ENCODE measurements at places on chromosomes 4 and X. TPM values are rescaled to one million over a fixed set of nuclear protein-coding genes. Genes with fewer than 3 reads are reported as not detected.

Gene MAML3
- total RNA-seq = 0.76 TPM

- DNase-seq = no peak
- no peaks in the 10 kb centered on the region for H3K27me3 ChIP-seq
- H3K27ac ChIP-seq = no peak overlapping the region
- peaks cover 5% of the 10 kb centered on the region for H3K4me1 ChIP-seq
- H3K4me3 ChIP-seq = no peak overlapping the region
- H3K36me3 ChIP-seq = peaks cover 4% of the 10 kb centered on the region
Observed at GRCh38 chr4:78796526-78796925, 20.4 kb downstream of the BMP2K start.

DNA sequence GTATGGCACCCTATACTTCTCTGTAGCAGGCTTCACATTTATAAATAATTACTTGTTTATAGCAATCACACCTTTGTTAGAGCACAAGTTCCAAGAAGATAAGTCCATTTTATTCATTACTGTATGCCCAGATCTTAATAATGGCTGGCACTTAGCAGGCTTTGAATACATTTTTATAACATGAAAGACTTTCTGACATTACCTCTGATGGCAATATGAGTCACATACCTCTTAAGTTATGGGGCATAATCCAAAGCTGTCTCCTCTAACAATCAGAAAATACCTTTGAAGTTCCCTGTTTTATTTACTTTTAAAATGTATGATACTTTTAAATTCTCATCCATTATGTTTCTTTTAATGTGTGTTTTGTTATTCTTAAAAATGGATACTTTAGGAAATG is 12.2 kb downstream of the SCRG1 start:
- H3K4me1 ChIP-seq = no peaks in the 10 kb centered on the region
- DNase-seq = no peak
- H3K27me3 ChIP-seq = peaks cover 3% of the 10 kb centered on the region

Gene ZDHHC15
- total RNA-seq = 0.14 TPM

DNA sequence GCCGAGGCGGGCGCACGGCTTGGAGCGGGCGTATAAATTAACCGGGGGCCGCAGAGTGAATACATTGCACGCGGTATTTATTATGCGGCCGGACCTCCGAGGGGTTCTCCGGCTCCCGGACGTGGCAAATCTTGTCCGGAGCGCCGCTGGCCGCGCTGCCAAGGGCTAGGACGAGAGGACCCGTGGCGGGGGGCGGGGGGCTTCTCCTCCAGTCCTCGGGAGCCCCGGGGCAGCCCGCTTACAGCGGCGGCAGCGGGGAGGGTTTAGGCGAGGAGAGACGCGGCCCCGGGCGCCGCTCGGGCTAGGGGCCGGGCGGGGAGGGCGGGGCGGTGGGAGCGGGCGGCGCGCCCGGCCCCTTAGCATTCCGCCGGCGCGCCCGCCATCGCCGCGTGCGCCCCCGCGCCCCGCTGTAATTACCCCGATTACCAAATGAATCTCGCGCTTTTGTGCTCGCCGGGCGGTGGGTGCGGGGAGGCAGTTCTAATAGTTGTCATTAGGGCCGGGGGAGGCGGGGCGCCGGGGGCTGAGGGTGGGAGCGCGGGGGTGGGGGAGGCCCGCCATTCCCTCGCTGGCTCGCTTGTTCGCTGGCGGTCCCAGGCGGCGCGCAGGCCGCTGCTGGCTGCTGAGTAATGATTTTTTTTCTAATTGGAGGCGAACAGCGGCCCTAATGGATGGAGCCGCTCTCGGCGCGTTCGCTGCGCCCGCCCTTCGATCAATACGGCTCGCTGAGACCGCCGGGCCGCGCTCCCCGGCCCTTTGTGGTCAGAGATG is 276.6 kb downstream of the BCOR start:
- peaks cover 21% of the 10 kb centered on the region for H3K4me1 ChIP-seq
- no peaks in the 10 kb centered on the region for H3K27me3 ChIP-seq
- DNase-seq = peak; percentile 32
- H3K27ac ChIP-seq = no peak overlapping the region
- peak overlapping the region; percentile 16 for H3K4me3 ChIP-seq

GRCh38 chrX:18674417-18674787 is 2.5 kb upstream of the RS1 start:
- H3K36me3 ChIP-seq = no peaks in the 10 kb centered on the region
- H3K27me3 ChIP-seq = no peaks in the 10 kb centered on the region
- H3K27ac ChIP-seq = peak overlapping the region; percentile 67
- DNase-seq = peak; percentile 34
- no peaks in the 10 kb centered on the region for H3K4me1 ChIP-seq

DNA sequence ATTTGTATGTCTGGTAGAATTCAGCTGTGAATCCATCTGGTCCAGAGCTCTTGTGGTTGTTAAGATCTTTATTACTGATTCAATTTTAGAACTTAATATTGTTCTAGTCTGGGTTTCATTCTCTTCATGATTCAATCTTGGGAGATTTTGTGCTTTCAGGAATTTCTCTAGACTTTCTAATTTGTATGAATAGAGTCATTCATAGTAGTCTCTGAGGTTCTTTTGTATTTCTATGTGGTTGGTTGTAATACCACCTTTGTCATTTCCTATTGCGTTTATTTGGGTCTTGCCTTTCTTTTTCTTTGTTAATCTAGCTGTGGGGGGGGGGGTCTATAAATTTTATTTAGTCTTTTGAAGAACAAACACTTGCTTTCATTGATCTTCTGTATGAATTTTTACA is 824.8 kb upstream of the GALNTL6 start:
- no peaks in the 10 kb centered on the region for H3K36me3 ChIP-seq
- no peak overlapping the region for H3K4me3 ChIP-seq
- H3K27me3 ChIP-seq = no peaks in the 10 kb centered on the region
- no peak overlapping the region for H3K27ac ChIP-seq
- H3K4me1 ChIP-seq = no peaks in the 10 kb centered on the region
- no peak for DNase-seq

DNA sequence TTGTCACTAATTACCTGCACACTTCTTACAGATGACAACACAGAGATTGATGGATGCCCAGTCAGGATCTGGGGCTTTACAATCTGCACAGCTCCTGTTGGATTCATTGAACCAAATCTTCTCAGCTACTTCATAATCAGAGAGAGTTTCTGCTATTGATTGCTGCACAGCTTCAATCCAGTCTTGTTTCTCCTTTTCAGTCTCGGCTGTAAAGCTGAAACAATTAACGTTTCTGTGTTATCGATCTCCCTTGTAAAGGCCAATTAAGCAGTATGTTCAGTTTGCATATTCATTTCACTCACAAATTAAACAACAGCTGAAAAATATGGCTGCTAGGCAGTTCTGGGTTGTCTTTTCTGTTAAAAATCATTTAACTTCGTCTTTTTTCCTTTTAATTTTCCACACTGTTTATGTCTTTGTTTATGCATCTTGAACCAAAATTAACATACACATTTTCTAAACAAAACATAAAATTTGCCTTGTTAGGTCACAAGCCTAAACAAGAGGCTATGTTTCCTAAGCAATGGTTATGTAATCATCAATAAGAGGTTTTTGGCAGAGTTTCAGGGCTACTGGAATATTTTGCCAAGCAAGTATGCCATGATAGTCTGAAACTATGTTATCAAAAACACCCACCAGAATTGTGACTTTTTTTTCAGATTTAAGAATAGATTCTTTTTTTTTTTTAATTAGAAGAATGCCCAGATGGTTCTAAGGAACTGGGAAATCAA is 79.2 kb downstream of the ARAP2 start:
- H3K4me3 ChIP-seq = no peak overlapping the region
- peaks cover 28% of the 10 kb centered on the region for H3K4me1 ChIP-seq
- no peaks in the 10 kb centered on the region for H3K27me3 ChIP-seq
- peaks cover 42% of the 10 kb centered on the region for H3K36me3 ChIP-seq

Gene HTR2C
- total RNA-seq = not detected

Gene TAF7L
- total RNA-seq = not detected

DNA sequence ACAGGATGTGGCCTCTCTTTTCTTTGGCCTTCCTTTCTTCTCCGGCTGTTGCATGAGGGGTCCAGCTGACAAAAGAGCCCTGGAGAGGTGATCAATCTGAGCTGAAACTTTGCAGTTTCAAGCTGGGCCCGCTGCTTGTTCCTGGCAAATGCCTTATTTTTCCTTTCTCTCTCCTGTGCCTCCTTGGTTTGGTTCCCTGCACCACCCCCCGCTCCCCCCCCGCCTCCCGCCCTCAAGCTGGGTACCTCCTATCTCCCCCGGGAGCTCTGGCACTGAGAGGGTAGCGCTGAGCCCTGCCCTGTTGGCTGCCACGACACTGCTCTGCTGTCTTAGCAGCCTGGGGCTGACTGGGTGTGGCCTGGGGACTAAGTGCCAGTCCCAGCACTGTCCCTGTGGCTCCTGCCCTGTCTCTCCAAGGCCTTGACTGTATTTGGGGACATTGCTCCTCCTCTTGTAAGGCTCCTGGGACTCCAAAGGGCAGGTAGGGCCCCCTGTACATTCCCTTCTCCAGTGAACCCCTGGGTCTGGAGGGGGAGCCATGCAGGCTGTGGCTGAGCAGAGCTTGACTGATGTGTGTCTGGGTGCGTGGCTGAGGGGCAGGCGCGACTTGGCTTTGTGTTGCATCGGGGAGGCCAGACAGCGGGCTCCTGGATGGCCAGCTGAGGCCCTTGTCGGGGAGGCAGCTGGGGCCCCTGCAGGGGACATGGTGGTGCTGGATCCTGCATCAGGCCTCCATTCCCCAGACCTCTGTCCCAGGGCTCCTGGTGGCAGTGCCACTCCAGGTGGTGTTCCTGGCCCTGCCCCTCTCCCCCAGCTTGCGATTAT is 1.1 kb downstream of the PLXNA3 start:
- peak; percentile 34 for DNase-seq
- peaks cover 1% of the 10 kb centered on the region for H3K36me3 ChIP-seq
- H3K4me3 ChIP-seq = peak overlapping the region; percentile 76

DNA sequence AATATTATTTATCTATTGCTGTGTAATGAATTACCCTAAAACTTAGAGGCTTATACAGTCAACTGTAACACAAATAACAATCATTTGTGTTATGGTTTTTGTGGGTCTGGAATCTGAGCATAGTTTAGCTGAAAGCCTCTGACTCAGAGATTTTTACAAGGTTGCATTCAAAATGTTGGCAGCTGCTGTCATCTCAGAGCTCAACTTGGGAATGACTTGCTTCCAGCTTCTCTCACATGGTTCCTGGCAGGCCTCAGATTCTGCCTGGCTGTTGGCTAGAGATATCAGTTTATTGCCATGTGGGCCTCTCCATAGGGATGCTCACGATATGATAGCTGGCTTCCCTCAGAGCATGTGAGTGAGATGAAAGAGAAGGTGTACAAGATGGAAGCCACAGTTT is 70.2 kb upstream of the BRWD3 start:
- H3K36me3 ChIP-seq = no peaks in the 10 kb centered on the region
- DNase-seq = no peak
- H3K27ac ChIP-seq = no peak overlapping the region
- no peaks in the 10 kb centered on the region for H3K4me1 ChIP-seq
- no peak overlapping the region for H3K4me3 ChIP-seq

GRCh38 chr4:2259541-2260343 is 2.2 kb downstream of the MXD4 start:
- no peak overlapping the region for H3K27ac ChIP-seq
- no peak overlapping the region for H3K4me3 ChIP-seq
- no peaks in the 10 kb centered on the region for H3K27me3 ChIP-seq
- H3K4me1 ChIP-seq = peaks cover 3% of the 10 kb centered on the region
- no peaks in the 10 kb centered on the region for H3K36me3 ChIP-seq

GRCh38 chr4:55819634-55820033 is at the start of gene EXOC1L:
Gene EXOC1L, plus strand, starts transcription at chr4:55819790. Its CDS starts 237 bp downstream, at chr4:55820027.
- no peak within 1 kb of the TSS for H3K27ac ChIP-seq
- DNase-seq = no peak

DNA sequence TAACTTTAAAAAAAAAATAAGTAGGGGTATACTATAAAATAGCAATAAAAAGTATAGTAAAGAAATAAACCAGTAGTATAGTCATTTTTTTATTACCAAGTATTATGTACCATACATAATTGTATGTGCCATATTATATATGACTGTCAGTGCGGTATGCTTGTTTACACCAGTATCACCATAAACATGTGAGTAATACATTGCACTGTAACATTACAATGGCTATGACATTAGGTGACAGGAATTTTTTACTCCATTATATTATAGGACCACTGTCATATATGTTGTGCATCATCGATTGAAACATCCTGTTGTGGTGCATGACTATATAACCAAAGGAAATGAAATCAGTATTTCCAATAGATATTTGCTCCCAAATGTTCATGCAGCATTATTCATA is 176.9 kb upstream of the ARHGAP24 start:
- no peak for DNase-seq
- H3K4me1 ChIP-seq = no peaks in the 10 kb centered on the region
- H3K4me3 ChIP-seq = no peak overlapping the region

Gene ELF4
- 28.0 TPM for total RNA-seq

Gene DNAAF6
- not detected for total RNA-seq

GRCh38 chr4:87192145-87192919 is 28.1 kb downstream of the KLHL8 start:
- H3K4me1 ChIP-seq = peaks cover 11% of the 10 kb centered on the region
- no peak for DNase-seq
- H3K27ac ChIP-seq = no peak overlapping the region
- no peak overlapping the region for H3K4me3 ChIP-seq
- no peaks in the 10 kb centered on the region for H3K27me3 ChIP-seq

- H3K27ac ChIP-seq = no peak overlapping the region
- no peaks in the 10 kb centered on the region for H3K27me3 ChIP-seq
- no peaks in the 10 kb centered on the region for H3K4me1 ChIP-seq
Observed at GRCh38 chr4:82481506-82481840, 51.1 kb downstream of the ENOPH1 start.

Gene F8A3
- total RNA-seq = 0.27 TPM

- H3K27me3 ChIP-seq = no peaks in the 10 kb centered on the region
- no peak overlapping the region for H3K4me3 ChIP-seq
- H3K36me3 ChIP-seq = no peaks in the 10 kb centered on the region
- H3K27ac ChIP-seq = no peak overlapping the region
Observed at GRCh38 chrX:115958687-115959359, 211.7 kb upstream of the AGTR2 start.

DNA sequence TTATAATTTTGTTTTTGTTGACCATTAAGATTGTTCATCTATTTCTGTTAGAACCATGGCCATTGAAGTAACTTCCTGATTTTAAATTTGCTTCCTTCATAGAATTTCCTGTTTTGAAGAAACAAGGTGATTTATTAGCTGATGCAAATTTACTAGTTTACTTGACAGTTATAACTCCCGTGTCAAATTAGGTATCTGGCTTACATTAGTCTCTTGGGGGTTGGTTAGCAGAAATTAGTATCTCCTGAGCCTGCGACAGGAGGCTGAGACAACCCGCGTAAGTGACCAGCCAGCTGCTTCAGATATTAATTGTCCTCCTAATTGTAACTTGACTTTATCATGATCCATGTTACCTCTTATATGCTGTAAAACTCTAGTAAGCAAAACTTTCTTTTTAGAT is 154.3 kb downstream of the CFAP299 start:
- peaks cover 40% of the 10 kb centered on the region for H3K4me1 ChIP-seq
- no peak for DNase-seq

DNA sequence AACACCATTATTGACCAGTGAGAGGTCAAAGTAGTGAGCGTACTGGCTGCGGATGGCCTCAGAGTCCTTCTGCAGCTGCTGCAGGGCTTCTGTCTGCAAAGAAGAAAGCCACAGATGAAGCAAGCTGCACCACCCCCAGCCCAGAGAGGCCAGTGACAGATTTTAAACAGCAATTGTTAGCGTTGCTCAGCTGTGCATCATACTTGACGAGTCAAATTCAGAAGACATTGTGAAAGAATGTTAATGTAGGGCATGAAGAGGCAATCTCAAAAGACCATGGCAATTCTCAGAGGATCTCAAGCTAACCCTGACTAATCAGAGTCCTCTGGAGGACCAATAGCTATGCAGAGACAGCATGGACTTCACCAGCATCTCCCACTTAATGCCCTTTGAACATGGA is 16.6 kb downstream of the DKC1 start:
- H3K27me3 ChIP-seq = no peaks in the 10 kb centered on the region
- peaks cover 27% of the 10 kb centered on the region for H3K36me3 ChIP-seq
- no peak overlapping the region for H3K4me3 ChIP-seq
